ENCODE measurements at places on chromosomes 12 and 14.

GRCh38 chr14:85129921-85130320 is 400.0 kb upstream of the FLRT2 start:
- DNase-seq = no peak

- DNase-seq = no peak
These were observed 141.3 kb downstream of the CACNA1C start for GRCh38 chr12:2194060-2194459.

DNA sequence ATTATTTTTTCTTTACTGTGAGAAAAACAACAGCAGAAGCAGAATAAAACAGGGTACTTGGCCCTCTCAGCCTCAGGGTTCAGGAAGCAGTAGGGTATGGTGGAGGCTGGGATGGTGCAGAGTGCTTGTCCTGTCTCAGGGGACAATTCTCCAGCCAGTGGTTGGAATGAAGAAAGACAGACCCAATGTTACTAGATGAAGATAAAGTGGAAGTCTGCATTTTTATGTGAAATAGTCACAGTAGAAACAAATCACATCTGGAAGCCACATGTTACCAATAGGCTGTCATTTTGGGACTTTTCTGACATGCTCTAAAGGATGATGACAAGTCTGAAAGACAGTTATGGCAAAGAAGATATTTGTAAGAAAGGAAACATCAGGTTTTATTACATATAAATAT is 32.3 kb downstream of the PROX2 start:
- DNase-seq = no peak

- DNase-seq = no peak
These were observed 46.5 kb upstream of the PRIMA1 start for GRCh38 chr14:93834699-93835371.

GRCh38 chr12:80445083-80445793 is 1.2 kb downstream of the PTPRQ start:
- no peak for DNase-seq

DNA sequence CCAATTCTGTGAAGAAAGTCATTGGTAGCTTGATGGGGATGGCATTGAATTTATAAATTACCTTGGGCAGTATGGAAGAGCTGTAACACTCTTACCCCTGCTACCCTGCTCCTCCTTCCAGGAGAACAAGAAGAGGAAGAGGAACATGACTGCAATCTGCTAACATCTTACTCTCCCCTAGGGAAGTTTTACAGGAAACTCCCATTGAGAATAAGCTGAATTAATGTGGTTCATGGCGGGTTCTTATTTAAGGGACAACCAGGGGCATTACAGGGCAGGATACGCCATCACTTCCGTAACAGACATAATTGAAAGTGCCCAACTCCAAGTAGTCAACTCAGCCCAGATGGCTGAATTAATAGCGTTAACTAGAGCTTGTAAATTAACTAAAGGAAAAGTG is 9.4 kb upstream of the PSMC1 start:
- no peak for DNase-seq

DNA sequence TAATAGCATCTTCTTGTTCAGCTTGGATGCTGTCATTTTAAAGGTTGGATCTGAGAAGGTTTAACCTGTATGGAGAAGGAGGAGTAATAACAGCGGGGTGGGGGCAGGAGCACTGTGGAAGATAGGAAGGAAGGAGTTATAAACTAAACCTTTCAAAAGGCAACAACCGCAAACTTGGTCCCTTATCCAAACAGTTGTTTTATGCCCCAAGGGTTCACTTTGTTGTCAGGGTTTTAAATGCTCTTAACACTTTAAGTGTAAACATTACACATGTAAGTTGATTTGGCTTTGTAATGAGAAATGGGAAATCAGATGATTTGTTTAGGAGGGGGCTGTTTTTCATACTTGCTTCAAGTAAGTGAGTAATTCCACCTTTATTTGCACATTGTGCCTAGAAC is 3.0 kb downstream of the NPAS3 start:
- no peak for DNase-seq

DNA sequence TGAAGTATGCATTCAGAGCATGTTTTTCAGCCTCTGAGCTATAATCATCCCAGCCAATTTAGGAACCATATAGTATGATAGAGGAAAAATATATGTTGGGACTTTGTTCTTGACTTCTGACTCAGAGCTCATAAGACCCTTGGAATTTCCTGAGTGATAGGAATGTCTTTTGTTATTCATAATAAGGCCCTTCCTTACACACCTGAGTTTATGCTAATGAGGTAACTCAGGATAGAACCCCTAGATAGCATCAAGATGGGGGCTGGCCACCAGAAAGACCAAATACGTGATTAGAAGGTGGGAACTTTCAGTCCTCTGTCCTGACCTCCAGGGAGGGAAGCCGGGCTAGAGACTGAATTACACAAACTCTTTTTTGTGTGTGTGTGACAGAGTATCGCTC is 32.4 kb upstream of the PLEK2 start:
- DNase-seq = no peak

DNA sequence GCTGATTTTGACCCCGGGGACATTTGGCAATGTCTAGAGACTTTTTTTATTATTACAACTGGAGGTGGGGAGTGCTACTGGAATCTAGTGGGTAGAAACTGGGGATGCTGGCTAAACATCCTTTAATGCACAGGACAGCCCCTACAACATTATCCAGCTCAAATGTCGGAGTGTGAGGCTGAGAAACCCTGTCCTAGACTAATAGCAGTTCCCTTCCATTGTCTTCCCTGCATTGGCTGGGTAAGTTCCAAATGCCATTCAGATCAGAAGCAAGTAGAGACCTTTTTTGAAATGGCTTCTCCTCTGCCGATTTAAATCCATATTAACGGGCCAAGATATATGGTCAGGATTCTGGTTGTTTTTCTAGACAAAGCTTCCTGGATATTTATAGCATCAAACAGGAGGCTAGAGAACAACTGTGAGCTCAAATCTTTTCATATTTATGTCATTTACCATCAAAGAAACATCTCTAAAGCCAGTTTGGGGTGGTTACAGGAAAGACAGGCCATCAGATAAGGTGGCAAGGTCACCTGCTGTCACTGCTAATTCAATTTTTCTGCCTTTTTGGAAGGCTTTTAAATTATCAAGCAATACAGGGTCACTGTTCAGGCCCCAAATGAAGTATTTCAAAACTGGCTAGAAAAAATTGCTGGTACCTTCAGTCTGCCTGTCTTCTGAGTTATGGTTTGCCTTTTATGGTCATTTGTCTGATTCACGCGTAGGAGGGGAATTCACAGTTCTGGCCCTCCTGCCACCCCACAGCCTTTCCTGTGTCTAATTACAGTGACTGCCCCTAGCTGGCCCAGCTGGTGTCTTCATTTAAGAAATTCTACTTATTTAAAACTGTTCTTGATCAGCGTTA is 20.1 kb upstream of the AKAP5 start:
- peak; percentile 5 for DNase-seq

DNA sequence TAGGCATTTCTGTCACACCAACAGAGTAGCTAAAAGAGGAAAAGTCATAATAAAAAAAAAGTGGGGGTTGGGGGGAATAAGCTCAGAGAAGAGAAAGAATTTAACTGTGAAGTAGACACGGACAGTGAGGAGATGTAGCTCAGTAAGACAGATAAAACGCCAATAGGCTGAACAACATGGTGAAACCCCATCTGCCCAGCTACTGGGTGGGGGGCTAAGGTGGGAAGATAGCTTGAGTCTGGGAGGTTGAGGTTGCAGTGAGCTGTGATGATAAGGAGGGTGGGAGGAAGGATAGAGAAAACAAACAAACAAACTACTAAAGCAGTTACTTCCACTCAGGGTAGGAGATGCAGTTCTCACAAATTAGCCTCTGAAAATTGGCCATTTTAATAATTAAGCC is 25.0 kb downstream of the HECTD4 start:
- DNase-seq = no peak

DNA sequence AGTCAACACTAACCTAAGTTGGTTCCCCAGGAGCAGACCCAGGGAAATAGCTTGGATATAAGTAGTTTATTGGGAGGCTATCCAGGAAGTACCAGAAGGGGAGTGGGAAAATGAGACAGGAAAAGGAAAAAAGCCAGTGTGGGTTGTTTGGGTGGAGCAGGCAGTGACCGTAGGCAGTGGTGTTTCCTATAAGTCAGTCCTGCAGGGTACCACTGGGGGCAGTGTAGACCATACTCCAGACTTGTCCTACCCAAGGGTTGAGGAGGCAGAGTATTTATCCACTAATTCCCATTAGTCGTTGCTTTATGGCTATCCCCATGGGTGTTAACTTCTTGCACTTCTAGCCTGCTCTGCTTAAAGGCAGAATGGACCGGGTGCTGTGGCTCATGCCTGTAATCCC is 6.4 kb upstream of the CCDC60 start:
- no peak for DNase-seq

- DNase-seq = no peak
These were observed 156.2 kb downstream of the ETV6 start for GRCh38 chr12:11805680-11806079.

GRCh38 chr12:123036466-123037285 is 56.2 kb downstream of the ARL6IP4 start:
- no peak for DNase-seq

GRCh38 chr14:61569812-61570548 is 125.3 kb upstream of the HIF1A start:
- DNase-seq = no peak

- DNase-seq = no peak
These were observed 4.8 kb downstream of the RNU4-2 start for GRCh38 chr12:120286768-120287490.

- DNase-seq = no peak
These were observed 179.6 kb upstream of the LMO3 start for GRCh38 chr12:16785524-16785923.

DNA sequence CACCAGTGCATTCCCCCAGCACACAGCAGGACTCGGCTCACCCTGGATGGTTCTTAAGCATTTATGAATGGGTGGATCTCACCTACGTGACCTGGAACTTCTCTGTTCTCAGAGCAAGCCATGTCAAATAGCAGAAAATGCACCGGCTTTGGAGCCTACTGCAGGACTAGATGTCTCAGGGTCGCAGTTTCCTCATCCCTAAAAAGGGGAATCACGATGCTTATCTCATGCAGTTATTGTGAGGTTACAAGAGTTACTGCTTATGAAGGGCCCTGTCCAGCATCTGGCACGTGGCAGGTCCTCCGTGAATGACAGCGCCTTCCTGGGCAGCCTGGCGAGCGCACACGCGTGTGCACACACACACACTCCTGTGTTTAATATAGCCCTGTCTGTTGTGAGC is 128.5 kb downstream of the ETV6 start:
- no peak for DNase-seq

DNA sequence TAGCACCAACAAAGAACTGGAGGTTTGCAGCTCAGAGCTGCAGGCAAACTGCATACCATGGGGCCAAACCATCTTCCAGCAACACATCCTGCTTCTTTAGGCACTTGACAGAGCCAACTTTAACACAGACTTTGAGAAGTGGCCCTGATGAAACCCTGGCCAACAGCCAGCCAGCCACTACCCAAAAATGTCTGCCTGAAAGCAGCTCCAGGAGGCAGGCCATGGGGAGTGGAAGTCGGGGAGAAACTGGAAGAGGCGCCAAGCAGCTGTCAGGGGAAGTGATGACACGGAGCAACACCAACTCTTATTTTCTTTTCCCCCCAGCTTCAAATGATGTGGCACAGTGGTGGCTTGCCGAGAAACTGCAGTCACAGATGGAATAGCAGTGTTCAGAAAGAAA is 110.9 kb upstream of the PLXNC1 start:
- DNase-seq = no peak

DNA sequence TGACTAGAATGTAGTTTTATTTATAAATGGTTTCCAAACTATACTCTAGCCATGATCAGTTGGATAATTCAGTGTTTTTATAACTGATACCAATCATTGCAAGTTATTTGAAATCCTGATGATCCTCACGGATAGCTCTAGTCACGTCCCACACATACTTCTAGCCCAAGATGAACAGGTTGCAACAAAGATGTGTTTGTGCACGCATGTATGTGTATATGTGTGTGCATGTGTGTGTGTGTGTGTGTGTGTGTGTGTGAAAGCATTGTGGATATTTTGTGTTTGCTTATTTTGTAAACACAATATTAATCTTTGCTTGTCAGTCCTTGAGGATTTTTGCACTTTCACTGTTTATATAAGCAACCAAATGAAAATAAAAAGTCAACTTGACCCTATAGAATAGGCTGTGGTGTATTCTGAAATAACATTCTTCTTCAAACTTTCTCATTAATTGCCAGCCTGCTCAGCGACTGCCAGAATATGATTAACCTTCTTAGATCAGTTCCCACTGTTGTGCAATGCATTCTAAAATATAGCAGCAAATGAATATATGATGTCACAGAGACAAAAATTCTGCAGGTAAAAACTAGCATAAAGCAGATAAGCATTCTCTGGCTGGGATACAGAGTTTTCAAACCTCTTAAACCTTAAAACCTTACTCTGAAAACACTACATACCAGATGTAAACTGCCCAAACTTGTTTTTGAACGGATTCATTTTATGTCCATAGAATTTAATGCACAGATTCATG is 48.8 kb upstream of the HIF1A start:
- DNase-seq = no peak

- DNase-seq = no peak
These were observed 70.7 kb downstream of the C12orf75 start for GRCh38 chr12:105401198-105401597.

- no peak for DNase-seq
These were observed 8.8 kb upstream of the CCDC85C start for GRCh38 chr14:99612738-99613330.

DNA sequence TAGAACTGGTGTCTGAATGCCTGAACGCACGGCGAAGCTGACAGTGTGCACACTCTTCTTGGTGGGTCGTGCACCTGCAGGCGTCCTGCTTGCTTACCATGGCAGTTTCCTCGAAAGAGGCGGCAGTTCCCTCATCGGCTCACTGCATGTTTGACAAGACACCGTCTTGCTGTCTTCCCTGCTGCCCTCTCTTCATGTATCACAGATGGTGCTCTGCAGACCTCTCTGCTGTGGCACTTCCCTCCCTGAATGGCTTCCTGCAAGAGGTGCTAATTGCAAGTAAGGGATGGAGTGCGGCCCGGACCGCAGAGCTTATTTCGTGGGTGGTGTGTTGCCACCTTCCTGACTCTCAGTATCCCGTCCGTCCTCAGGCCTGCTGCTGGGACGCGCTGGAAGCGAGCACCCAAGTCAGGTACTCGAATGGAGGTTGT is 156.7 kb upstream of the RTL1 start:
- no peak for DNase-seq

GRCh38 chr12:33967760-33968159 is 54.5 kb upstream of the ALG10 start:
- no peak for DNase-seq

GRCh38 chr12:61018571-61018970 is 1241.6 kb upstream of the USP15 start:
- no peak for DNase-seq

DNA sequence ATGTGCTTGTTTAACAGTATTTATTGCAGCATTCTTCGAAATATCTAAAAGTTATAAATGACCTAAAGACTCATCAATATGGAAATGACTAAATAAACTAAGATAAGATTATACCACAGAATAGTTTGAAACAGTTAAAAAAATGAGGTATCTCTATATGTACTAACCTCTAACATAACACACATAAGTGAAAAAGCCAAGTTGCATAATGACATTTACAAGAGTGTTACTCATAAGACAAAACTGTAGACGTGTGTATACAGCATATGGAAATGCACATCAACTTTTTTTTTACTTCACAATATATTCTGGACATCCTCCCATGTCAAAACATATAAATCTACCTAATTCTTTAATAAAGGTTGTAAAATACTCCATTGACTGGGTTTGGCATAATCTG is 22.8 kb downstream of the CPM start:
- DNase-seq = no peak

All from stimulated activated CD8-positive, alpha-beta memory T cell treated with anti-CD3 and anti-CD28 coated beads, Interleukin-15, amount 100 ng/mL, for 1 hour (primary cell).